ENCODE measurements at places on chromosomes 5 and 9.

DNA sequence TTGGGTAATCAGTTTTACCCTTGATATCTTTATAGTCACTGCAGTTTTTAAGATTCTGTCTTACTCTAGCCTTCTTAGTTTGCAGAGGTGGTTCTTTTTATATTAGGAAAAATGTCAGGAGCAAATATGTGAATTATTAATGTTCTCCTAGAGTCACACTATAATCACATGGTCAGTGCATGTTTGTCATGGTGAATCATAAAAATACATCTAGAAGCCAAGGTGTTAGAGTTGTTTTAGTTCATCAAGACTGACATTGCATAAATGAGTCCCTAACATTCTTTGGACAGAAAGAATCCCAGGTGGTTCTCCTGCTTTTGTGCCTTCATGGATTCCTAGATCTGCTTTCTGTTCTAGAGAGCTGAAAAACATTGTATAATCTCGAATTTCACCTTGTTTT lies 22.9 kb downstream of the ATG10 start:
- DNase-seq, result no peak

- DNase-seq, result no peak
These were observed 13.0 kb downstream of the BARX1 start for GRCh38 chr9:93942161-93942560.

DNA sequence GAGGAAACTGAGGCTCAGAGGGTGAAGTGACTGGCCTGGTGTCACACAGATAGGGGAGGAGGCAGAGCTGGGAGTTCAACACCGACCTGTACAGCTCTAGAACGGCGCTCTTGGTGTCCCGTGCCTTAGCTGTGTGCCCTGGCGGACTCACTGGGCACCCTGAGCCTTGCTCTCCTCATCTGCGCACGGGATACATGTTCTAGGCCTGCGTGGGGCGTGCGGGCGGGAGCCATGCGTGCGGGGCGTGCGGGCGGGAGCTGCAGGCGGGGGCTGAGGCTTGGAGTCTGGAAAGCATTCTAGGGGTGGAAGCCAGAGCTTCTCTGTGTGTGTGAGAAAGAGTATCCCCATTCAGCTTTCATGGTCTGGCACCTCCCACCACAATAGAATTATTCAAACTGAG lies 165.3 kb downstream of the GAPVD1 start:
- no peak for DNase-seq

DNA sequence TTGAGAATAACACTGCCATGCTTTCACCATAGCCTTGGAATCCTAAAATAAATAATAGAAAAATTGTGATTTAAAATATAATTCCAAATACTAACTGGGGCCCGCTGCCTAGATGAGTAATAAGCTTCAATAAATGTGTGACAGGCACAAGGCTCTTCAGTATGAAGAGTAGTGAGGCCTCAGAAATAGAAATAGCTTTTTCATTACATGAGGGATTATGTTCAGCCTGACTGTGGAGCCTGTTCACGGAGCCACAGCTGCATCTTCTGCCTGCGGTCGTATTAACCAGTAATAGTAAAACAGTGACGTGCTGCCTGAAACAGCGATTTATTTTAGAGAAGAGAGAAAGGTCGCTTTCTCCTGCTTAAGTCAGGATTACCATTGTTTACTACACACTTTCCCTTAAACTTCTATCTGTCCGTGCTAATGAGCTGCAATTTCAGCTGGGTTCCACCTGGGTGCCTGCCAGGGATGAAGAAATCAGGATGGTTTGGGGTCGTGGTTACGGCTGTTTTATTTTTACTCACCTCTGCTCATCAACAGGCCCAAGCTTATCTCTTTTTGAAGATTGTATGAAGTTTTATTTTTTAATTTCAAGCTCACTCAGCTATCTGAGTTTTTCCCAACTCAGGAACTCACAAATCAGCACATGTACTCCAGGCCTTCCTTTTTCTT lies 284.9 kb upstream of the WWC1 start:
- no peak for DNase-seq

DNA sequence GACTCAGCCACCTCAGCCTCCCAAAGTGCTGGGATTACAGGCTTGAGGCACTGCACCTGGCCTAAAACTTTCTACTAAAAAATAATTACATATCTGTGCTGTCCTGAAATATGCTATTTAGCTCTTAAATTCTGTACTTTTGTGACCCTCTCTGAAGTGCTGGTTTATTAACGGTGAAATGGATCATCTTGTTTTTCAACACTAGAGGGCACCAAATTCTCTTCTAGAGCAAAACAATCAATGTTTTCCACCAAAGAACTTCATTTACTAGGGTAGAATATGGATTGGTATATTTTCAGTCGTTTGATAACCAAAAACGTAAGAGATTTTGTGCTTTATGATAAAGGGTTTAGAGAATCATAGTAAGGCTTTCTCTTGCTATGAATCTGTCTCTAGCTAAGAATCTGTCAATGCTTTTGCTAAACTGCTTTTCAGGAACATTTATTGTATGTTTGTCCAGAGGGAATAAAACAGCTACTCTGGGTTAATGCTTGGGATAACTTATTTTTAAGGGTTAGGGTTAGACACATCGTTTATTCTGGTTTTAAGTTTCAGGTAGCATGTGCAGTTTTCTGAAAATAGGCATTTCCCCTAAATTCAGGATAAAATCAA lies 63.6 kb downstream of the RNF180 start:
- DNase-seq, result no peak
